Stimulated activated CD4-positive, alpha-beta T cell treated with anti-CD3 and anti-CD28 coated beads, Interleukin-12 subunit alpha, Interleukin-12 subunit beta, amount 100 ng/mL, for 4 hours (primary cell): ENCODE measurements at places on chromosomes 7 and 10.
A peak's percentile ranks its signal among the peaks of the same experiment; 100 is the strongest.

DNA sequence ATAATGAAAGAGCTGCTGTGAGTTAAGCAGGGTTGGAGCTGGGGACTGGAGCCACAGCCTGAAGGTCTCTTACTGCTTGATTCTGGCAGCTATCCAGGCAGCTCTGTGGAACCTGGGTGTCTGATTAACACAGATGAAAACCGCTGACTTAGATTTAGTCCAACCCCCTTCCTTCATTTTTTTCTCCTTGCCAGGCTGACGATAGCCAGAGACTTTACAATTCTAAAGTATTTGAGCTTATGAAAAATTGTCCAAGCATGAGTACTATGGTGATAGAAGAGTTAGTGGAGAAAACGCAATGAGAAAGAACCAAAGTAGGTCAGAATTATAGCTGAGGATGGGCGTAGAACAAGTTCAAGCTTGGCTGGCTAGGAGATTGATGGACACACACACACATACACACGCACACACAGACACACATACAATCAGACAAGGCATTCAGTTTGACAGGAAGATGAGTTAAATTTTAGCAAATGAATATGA is 13.5 kb upstream of the GPR85 start:
- DNase-seq: no peak

GRCh38 chr10:78898341-78899097 is 170.2 kb upstream of the ZMIZ1 start:
- no peak for DNase-seq

- DNase-seq: no peak
Measured at GRCh38 chr10:31961277-31962074, 32.8 kb upstream of the ARHGAP12 start.

- DNase-seq: no peak
Measured at GRCh38 chr7:6359734-6360133, 87.3 kb upstream of the CYTH3 start.

- DNase-seq: no peak
Measured at GRCh38 chr7:131674131-131674530, 117.7 kb upstream of the PODXL start.

GRCh38 chr10:77774940-77775391 is 137.4 kb upstream of the KCNMA1 start:
- no peak for DNase-seq

GRCh38 chr7:37318541-37318940 is 130.1 kb downstream of the ELMO1 start:
- DNase-seq: no peak

DNA sequence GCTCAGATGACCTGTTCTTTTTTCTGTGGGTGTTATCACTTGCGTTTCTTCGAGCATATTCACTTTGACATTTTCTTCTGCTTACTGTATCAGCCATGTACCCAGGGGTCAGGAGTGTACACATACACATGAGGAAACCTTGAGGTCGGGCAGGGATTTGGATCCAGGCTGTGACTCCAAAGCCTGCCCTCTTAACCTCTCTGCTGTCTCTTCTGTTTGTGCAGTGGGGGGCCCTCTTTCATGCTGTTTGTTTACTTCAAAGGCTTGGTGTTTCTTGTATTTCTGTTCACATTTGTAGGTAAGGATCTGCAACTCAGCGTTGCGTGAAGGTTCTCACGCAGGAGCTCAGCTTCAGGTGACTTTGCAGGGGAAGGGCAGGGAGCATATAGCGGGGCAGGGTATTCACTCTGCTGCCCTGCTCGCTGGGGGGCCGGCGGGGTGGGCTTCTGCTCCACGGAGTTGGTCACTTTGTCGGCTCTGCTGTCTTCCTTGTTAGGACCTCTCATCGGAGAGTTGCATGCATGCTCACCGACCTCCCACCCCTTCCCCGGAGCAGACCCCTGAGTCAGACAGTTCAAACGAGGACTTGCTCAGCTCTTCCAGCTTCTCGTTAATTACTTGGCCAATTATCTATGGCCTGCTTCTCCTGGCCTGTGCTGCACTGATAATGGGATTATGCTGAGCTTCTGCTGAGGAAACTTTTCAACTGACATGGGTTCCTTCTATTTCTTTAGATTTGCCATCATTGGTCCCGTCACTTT is 77.5 kb downstream of the SDK1 start:
- no peak for DNase-seq

DNA sequence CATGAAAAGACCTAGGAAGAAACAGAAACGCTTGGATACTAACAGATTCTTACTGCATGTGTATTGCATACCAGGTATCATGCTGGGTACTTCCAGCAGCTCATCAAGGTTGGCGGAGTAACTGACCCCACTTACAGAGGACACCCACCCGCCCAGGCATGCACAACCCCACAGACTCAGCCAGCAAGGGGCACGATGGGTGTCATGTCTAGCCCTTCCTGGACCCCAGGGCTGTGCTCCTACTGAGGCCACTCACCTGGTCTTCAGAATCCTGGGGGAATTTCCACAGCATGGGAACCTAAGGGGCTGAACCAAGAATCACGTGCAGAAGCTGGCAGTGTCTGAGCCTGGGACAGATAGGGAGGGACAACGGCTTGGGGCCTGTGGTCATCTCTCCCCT is 134.1 kb upstream of the ZNF32 start:
- DNase-seq: no peak

- DNase-seq: no peak
Measured at GRCh38 chr7:103952408-103952807, 37.0 kb downstream of the RELN start.

DNA sequence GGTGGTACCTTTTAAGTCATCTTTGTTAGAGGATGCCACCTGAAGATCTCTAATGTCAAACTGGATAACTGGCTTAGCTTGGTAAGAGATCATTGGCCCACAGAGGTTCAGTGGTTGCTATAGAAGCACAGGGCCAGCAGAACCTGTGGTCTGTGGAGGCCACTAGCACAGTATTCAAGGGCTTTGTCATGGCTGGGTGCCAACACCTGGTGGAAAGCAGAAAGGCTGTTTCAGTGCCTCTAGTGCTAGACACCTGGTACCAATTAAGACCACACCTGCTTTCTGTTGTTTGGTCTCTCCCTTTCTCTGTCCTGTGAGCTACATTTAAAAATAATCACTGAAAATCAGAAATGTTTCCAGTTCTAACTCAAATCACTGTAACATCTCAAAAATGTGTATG is 10.0 kb upstream of the PCGF5 start:
- DNase-seq: no peak

- no peak for DNase-seq
Measured at GRCh38 chr10:60627778-60628748, 150.2 kb upstream of the CDK1 start.

DNA sequence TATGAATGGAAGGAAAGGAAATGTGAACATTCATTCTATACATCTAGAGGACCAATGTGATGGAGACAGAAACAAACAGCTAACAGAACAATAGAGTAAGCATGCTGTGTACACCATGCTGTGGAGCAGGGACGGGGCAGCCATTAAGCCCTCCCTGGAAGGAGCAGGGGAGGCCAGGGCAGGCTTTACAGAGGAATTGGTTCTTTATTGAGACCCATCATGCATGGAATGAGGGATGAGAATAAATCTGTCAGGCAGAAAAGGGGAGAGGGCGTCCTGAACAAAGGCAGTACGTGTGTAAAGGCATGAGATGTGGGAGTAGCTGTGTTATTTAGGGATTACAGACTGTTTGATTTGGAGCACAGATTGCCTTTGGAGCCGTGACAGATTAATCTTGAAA is 35.2 kb downstream of the STK17A start:
- no peak for DNase-seq

GRCh38 chr7:140570120-140570519 is 70.5 kb downstream of the DENND2A start:
- DNase-seq: no peak

GRCh38 chr10:86953747-86954680 is 3.4 kb downstream of the MMRN2 start:
- no peak for DNase-seq

GRCh38 chr10:44696496-44696895 is 214.6 kb upstream of the TMEM72 start:
- no peak for DNase-seq

GRCh38 chr10:96772196-96772595 is 51.9 kb upstream of the PIK3AP1 start:
- no peak for DNase-seq

DNA sequence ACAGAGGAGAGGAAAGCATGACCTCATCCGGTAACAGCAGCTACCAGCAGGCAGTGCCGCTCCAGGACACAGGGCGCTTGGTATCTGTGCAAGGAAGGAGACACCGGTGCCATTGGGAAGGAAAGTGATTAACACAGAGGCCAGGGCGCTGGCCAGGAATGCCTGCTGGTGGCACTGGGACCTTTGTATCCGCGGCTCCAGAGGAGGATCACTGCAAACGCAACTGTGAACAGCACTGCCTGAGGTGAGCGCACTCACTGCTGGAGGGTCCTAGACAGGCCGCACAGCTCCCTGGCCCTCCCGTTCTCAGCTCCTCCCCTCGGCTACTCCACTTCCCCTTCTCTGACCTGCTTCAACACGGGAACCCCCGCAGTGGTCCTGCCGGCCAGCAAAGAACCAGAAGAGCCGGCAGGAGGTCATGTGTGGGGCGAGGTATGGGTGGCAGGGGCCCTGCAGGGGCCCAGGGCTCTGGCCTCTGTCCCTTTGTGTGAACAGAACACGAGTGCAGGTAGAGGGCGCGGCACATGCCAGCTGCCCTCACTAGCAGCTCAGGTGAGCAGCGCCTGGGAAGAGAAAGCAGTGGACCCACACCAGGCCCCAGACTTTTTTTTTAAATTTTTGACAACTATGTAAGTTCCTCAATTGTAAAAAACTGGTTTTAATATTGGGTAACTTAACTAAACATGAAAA is 107.6 kb downstream of the VIPR2 start:
- no peak for DNase-seq

GRCh38 chr10:125691160-125691981 is 8.4 kb upstream of the TEX36 start:
- no peak for DNase-seq

GRCh38 chr10:133346413-133346812 is 760 bp upstream of the PRAP1 start:
- DNase-seq: no peak

DNA sequence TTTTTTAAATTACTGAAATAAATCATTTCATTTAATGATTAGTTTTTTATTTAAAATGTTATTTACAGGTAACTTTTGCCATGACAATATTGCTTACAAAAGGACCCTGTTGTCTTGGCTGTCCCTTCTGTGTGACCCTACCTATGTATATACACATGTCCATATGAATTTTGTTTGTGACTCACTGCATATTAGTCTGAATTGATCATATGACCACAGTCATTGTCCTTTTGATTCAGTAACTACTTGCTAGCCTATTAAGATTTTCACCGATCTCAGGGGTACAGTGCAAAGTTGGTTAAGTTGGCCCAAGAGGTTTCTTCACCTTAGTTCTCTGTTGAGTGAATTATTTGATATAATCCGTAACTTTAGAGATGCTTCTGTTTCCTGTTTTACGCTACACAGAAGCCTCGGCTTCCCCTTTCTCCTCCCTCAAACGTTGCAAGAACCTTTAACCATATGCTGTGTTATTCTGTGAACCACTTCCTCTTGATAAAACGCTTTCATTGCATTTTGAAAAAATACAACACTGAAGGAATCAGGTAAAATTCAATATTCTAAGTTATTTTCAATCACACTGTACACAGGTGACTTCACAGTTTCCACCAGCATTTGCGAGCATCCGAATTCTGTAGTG is 43.9 kb downstream of the APBB1IP start:
- no peak for DNase-seq

DNA sequence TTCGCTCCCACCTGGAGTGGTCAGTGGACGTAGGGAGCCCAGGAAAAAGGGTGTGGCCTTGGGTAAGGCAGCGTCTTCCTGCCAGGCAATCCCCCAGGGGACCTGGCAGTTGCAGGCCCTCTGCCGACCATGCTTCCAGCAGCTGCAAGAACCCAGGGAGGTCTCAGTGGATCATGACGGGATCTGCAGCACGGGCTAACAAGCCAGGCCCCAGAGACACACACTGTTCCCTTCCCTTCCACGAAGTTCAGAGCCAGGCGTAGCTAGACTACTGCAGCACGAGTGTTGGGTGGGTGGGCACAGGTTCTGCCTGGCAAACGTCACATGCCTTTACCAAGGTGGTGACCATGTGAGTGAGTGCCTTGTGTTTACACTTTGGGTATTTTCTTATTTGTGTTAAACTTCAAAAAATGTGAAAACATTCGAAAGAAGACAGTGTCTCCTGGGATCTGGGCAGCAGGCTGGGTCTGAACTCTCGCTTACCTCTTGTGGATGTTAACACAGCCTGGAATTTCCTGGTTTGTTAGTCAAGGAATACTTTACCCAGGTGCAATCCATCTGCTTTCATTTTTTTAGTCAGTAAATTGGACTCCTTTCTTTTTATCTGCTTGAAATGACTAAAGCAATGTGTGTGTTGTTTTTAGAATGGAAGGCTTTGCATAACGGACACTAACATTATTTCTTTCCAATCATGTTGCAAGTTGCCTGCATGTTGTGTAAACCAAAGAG is 48.2 kb upstream of the VIPR2 start:
- DNase-seq: no peak

- DNase-seq: peak; percentile 20
Measured at GRCh38 chr7:123823898-123824753, 20.8 kb upstream of the HYAL4 start.

DNA sequence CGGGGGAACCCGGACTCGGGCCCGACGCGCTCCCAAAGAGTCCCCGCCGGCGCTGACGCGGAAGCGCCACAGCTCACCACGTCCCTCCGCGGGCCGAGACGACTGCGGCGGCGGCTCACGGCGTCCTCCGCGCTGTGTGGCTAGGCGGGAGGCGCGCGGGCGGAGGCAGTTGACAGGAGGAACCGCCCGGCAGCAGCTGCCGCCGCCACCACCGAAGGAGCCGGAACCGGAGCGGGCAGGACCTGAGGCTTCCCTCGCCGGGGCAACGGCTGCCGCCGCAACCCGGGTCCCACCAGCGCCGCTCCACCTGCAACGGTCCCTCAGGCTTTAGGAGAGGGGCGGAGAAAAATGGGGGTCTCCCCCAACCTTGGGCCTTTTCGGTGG is 334 bp downstream of the ZNF800 start:
- DNase-seq: peak; percentile 65

- DNase-seq: no peak
Measured at GRCh38 chr10:106947643-106948042, 216.9 kb downstream of the SORCS1 start.

DNA sequence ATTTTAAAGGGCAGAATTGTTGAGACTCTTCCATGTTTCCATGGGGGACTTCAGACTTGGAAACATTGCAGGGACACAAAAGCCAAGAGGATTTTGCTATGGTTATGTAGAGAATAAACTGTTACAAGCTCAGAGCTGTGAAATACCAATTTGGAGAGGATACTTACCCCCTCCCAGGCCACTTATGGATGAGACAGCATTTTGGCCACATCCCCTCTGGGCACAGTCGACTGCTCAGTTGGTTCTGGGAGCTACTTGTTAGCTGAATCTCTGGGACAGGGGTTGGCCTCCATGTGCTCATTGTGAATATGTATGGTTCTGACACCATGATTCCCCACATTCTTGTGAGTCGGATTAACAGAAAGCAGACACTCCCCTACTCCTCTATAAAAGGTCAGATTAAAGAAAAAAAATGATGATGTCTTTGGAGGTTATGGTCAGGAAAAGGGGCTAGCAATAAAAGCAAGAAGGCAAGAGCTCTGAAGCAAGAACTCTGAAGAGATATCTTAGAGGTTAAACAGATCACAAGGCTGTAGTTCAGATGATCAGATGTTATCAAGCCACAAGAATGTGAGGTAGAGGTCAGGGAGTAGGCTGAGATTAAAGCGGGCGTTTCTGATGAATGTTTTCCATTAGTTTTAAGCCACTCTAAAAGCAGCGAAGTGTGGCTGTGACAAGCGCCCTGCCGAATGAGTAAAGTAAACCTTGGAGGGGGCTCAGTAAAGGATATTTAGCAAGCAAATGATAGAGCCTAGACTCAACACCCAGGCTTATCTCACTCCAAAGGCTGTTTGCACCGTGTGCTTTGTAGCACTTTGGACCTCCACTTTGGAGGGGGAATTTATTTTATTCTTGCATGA is 17.2 kb downstream of the STAMBPL1 start:
- DNase-seq: no peak
